Stimulated activated CD4-positive, alpha-beta T cell treated with anti-CD3 and anti-CD28 coated beads, Interleukin-1b, Interleukin-23, amount 100 ng/mL, for 24 hours (primary cell): ENCODE measurements at places on chromosomes 2 and 18.

GRCh38 chr2:5190023-5190422, 502.2 kb upstream of the SOX11 start:
- no peak for DNase-seq

GRCh38 chr18:61350578-61350977, 17.3 kb downstream of the CDH20 start:
- no peak for DNase-seq

DNA sequence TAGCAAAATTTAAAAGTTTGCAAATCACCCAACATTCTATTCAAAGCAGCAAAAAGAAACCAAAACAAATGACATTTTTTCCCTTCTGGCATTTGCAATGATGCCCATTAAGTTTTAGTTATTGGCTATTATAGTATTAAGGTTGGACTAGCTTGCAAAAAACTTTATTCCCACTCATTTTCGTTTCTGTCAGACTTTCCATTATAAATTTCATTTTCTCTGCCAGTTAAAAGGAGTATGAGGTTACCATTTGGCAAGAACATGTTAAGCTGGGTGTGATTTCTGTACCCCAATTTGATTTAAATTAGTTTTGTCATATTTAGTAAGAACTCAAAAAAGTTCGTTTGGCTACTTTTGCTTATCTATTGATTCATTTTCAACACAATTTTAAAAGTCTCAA, 187.9 kb downstream of the TCF4 start:
- no peak for DNase-seq

- no peak for DNase-seq
These were observed 134.2 kb upstream of the HNRNPA3 start for GRCh38 chr2:177078416-177078815.

- DNase-seq, result no peak
These were observed 2.5 kb downstream of the DYNC2LI1 start for GRCh38 chr2:43776324-43776723.

DNA sequence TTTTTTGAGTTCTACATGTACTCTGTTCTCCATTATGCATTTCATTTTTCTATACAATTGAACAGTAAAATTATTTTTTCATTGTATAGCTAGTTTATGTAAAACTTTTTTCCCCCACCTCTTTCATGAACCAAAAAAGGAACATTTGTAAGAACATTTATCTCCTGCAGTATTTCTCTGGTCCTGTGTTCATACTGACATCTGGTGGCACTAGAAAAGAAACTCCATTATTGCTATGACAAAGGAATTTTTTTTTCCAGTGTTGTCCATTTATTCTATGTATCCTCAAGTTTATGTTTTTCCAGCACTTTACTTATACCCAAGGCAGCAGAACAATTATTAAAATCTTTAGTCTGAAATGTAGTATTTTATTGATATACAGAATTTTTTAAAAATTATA, 27.4 kb upstream of the CHAC2 start:
- DNase-seq, result no peak

DNA sequence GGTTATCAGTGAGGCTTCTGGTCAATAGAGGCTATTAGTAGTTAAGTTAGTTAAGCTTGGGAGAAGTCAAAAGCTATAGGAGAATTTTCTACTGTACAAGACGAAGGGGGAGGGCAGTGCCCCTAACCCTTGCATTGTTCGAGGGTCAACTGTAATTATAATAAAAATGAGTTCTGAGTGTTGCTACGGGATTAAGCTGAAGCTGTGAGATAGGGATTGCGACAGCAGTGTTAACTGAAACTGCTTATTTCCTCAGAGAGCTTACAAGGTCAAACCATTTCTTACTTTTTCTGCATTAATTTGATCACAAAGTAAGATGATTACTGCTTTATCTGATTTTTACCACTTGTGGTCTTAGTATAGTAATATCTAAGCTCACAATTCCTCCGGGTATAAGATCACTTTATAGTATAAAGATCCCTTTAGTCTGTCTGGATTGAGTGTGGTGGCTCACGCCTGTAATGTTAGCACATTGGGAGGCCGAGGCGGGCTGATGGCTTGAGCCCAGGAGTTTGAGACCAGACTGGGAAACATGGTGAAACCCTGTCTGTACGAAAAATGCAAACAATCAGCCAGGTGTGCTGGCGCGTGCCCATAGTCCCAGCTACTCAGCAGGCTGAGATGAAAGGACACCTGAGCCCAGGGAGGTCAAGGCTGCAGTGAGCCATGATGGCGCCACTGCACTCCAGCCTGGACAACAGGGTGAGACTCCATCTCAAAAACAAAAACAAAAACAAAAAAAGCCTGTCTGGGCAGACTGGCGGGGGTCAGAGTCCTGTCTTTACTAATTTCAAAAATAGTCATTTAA, 119.5 kb upstream of the TLK1 start:
- DNase-seq, result no peak

- no peak for DNase-seq
These were observed 112.6 kb downstream of the CERS6 start for GRCh38 chr2:168568476-168569267.

DNA sequence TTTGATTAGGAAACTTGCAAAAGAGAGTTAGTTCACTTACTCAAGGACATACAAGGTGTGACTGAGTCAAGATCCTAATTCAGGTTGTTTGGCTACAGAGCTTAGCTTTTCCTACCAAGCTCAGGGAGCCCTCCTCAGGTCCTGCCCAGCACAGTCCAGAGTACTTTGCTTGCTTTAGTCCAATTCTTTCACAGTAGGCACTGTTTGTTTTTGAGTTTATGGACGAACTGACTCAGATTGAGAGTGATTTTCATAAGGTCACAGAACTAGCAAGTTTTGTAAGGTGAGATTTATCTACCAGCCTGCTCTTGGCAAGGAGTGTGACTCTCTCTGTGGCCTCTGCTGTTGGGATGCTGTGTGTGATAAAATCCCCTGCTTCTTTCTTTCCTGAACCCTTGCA, 310.5 kb downstream of the PTPRM start:
- DNase-seq, result no peak

DNA sequence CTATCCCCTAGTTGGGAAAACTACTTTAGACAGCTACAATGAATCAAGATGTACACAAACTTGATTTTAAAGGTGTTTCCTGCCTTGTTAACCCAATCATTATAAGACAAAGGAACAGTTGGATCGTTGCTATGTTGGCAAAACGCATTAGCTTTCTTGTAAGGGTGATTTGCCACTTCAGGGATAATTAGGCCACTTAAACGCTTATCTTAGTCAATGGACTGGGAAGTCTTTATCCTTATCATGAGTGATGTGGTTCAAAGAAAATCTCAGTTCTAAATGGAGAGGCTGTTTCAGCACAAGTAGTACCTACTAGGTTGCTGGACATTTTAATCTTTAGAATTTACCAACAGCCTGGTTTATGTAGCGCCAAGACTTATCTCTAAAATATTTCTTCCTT, 406.1 kb upstream of the MEX3C start:
- DNase-seq, result no peak

DNA sequence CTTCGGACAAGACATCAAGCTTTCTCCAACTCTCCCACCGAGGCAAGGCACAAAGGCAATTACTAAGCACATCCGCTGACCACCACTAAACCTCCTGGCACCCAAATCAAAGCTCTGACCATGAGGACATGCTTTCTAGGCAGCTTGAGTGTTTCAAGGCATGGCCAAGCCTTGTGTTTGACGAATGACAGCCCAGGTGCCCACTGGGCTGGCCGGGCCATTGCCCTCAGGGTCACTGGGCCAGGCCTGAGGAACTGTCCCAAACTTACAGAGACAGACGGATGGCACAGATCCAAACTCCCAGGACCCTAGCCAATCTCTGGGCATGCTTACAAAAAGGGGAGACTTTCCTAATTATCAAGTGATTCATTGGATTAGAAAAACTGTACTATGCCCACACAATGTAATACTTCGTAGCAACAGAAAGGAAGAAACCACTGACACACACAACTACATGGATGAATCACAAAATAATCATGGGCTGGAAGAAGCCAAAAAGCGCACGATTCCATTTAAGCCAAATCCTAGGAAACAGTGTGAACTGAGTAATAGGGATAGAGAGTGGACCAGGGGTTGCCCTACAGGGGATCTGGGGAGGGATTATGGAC, 20.2 kb downstream of the CRACDL start:
- DNase-seq, result no peak

DNA sequence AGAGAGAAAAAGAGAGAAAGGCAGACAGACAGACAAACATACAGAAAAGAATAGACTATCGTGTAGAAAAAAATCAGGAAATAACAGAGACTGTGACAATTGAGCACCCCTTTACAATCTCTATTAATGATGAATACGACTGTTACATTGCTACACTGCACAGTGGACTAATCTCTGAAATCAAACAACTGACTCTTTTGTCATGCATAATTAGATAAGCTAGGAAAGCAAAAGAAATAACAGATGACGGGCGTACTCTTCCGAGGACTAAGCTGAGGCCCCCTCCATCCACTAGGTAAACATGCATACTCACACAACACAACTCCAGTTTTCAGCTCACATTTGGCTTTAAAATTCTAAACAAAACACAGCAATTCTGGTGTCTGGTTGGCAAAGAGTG, 267.0 kb downstream of the NOL4 start:
- DNase-seq, result no peak

DNA sequence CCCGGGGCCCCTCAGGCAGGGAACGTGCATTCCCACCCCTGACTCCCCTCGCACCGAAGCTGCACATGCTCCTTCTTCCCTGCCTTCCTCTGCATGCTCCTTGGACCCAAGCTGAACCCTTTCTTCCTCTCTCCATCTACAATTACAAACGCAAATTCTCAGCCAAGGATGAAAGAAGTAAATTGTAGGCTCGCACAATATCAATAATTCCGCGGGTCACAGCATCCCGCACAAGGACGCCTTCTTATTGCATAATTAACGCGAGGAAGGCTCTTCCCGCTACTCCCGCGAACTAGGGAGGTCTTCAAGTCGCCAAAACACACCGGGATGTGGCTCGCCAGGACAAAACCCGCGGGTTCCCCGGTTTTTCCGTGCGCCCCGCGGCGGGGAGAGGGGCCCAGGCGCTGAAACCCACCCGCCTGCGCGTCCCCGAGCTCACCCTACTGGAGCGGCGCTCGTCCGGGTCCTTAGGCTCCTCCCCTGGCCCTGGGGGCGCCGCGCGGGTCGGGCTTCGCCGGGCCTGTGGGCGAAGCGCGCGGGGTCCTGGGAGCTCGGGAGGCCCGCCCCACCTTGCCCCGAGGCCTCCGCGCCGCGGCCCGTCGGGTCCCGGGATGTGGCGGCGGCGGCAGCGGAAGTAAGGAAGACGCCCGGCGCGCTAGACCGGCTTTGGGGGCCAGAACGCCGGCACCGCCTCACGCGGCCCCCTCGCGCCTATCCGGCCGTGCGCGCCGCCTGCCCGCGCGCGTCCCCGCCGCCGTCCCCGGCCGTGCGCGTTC, at the start of gene CHST10:
Gene CHST10, minus strand, starts transcription at position 734 of the 776 bp plus-strand sequence. CDS start 10,993 bp downstream, outside the sequence.
- DNase-seq, result peak; percentile 53

GRCh38 chr2:46488389-46488788, 9.0 kb downstream of the TMEM247 start:
- no peak for DNase-seq

- no peak for DNase-seq
These were observed 16.2 kb upstream of the ALPP start for GRCh38 chr2:232362174-232362900.

DNA sequence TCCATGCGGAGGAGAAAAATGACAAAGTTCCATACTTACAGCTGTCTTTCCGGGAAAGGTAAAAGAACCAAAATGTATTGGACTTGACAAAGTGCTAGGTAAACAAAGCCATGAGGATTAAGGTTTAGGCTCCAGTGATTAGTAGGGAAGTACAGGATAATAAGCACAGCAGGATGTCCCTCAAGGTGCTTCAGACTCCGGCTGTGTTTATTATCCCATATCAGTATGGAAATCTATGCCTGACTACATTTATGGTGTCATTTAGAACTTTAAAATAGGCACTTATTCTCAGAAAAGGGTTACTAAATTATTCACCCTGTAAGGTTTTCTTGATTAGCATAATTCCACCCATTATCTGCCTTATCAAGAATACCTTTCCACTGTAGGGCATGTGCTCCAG, 136.3 kb upstream of the CCDC68 start:
- no peak for DNase-seq

DNA sequence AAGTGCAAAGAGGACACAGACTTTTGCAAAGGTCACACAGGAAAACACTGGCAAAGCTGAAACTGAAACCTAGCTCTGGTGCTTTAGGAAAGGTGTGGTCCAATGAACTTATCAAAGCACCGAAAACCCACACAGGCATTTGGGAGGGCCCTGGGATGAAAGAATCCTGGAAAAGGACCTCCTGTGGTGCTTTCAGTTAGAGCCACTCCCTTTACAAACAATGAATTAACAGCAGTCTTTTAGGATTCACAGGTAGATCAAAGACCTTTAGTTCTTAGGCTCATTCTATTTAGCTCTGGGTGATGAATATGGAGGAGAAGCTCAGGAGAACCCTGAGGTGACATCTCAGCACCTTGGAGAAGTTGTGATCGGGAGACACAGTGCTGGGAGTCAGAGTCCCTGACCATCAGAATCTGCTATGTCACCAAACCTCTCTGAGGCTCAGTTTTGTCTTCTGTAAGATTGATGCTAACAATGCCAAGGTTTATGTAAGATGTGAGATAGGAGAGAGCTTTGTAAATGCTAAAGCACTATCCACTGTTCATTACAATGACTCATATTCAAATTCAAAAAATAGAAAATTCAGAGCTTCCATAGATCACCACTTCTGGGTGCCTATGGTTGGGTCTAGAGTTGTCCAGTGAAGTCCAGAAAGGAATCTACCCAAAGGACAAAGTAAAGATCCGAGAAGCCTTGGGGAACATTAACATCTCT, 39.3 kb downstream of the VSNL1 start:
- no peak for DNase-seq

- DNase-seq, result no peak
These were observed 7.2 kb upstream of the CRYGB start for GRCh38 chr2:208153156-208153555.

DNA sequence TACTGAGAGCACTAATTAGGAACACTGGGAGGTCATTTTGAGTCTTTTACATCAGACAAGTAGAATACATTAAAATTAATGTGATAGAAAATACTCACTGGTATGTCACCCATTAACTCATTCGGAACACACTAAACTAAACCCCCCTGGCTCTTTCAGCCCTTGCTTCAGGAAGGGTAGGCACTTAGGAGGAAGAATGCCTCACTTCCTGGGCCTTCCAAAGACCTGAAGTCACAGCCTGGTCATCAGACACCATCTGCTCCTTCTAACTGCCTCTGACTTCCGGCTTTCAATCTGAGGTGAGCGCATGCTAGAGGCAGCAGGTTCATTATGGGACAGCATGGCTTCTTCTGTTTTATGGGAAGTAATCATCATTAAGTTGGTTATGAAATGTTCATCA, 451.4 kb downstream of the PID1 start:
- no peak for DNase-seq

DNA sequence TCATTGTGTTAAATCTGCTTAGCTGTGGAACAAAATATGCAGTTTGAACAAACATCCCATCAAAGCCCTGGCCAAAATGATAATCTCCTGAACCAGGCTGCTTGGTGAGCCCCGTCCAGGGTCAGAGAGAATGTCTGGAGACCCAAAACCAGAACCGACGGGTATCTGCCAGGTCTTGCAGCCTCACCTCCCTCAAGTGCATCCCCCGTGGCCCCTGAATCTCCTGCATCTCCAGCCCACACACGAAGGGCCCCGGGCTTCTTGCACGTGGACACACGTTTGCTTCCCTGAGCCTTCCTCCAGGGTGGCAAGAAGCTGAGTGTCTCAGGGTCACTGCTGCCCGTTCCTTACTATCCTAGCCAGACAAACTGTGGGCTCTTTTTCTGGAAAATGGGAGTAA, 50.5 kb upstream of the PXDN start:
- DNase-seq, result no peak

- no peak for DNase-seq
These were observed 118.6 kb downstream of the PARD3B start for GRCh38 chr2:204663816-204664425.

GRCh38 chr2:99771681-99772333, 282.0 kb upstream of the REV1 start:
- no peak for DNase-seq

GRCh38 chr2:209578394-209579001, 154.7 kb downstream of the MAP2 start:
- no peak for DNase-seq
